Stimulated activated CD8-positive, alpha-beta memory T cell treated with anti-CD3 and anti-CD28 coated beads, Interleukin-2, amount 100 ng/mL, for 48 hours (primary cell): ENCODE measurements at places on chromosomes 13 and 19.

DNA sequence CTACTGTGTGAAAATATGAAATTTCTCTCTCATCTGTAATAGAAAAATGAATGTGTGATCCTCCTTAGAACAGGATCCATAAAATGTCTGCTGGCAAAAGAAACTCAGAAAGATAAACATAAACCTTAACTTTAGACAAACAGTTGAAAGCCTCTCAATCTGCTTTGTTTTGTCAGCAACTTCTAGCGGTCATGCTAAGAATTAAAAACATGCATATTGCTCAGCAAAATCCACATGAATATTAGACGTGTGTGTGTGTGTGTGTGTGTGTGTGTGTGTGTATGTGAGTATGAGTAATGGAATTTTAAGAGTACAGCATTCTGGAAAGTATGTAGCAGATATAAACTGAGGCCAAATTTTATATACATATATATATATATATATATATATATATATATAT, 1779.2 kb upstream of the MIR17HG start:
- DNase-seq = no peak

DNA sequence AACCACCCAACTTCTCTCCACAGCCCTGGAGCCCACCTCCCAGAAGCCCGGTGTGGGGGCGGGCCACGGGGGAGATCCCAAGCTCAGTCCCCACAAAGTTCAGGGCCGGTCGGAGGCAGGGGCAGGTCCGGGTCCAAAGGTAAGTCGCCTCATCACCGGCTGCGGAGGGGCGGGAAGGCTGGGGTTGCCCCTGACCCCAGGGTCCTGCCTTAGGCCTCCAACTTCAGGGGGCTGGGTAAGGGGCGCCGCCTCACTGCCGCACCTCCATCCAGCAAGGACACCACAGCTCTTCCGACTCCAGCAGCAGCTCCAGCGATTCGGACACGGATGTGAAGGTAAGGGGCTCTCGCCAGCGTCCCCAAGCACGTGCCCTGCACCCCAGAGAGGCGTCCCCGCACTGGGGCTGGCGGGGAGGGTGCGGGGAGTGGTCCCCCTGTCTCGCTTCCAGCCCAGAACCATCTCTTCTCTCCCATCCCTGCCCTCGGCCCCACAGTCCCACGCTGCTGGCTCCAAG, 358 bp downstream of the C19orf33 start:
- DNase-seq = no peak

- no peak for DNase-seq
These were observed 16.3 kb downstream of the IL17D start for GRCh38 chr13:20719783-20720182.

DNA sequence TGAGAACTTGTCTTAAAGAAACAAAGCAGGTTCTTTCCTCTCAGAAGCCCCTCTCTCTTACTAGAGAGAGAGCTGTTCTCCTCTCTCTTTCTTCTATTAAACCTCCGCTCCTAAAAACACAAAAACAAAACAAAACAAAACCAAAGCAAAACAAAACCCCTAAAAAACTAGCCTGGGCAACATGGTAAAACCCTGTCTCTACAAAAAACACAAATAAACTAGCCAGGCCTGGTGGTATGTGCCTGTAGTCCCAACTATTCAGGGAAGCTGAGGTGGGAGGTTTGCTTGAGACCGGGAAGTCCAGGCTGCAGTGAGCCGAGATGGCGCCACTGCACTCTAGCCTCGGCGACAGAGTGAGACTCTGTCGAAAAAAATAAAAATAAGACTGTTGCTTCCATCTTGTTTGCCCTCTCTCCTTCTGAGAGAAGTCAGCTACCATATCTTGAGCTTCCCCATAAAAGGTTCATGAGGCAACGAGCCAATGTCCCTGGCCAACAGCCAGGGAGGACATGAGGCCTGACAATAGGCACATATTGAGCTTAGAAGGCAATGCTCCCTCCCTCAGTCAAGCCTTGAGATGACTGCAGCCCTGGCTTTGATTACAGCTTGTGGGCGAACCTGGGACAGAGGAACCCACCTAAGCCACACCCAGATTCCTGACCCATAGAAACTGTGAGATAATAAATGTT, 17.5 kb upstream of the FLT3 start:
- no peak for DNase-seq

DNA sequence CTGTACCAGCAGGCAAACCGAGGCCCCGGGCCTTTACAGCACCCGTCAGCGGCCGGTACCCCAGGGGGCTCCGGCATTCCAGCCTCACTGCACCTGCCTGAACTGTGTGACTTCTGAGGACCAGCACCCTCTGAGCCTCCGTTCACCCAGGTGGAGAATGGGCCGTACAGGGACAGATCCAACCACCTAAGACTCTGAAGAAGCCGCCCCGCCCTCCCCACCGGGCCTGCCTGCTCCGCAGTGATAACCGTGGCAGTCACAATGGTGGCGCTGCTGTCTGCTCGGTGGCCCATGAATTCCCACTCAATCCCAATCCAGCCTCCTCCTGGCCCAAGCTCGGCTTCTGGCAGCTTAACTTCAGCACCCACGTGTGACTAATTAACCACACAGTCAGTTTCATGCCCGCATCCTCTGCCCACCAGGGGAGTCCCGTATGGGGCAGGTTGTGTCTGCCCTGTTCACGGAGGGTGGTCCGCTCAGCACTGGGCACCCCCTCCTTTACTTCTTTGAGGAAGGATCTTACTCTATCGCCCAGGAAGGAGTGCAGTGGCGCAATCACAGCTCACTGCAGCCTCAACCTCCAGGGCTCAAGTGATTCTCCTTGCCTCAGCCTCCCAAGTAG, 3.4 kb downstream of the TCF3 start:
- no peak for DNase-seq

- DNase-seq = peak; percentile 42
These were observed 147.9 kb downstream of the KATNAL1 start for GRCh38 chr13:30159446-30159839.

DNA sequence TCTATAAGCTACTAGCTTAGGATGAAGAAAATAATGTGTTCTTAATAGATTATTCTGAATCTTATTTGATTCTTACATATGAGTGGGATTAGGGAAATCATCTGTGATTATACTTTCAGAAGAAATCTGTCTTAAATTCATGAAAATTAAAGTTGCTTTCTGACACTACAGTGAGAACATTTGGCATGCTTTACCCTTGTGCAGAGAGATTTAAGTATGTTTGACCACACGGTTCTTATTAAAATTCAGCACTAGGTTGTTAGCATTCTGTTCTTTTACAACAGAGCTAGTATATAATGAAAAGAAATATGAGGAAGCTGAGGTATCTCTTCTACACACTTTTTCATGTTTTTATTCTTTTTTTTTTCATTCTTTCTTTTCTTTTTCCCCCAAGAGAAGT, 2723.9 kb downstream of the PCDH9 start:
- DNase-seq = no peak

- no peak for DNase-seq
These were observed 268.2 kb downstream of the SHISA2 start for GRCh38 chr13:25783601-25784024.

- no peak for DNase-seq
These were observed 624.1 kb upstream of the MIR17HG start for GRCh38 chr13:90723381-90723780.

GRCh38 chr13:48902368-48902767, 73.3 kb upstream of the FNDC3A start:
- no peak for DNase-seq
